ENCODE measurements at places on chromosomes 6 and 20. TPM values are rescaled to one million over a fixed set of nuclear protein-coding genes. Genes with fewer than 3 reads are reported as not detected.

The SLC32A1 gene
- total RNA-seq = not detected

The TFAP2D gene
- not detected for total RNA-seq

The PDYN gene
- total RNA-seq = not detected

The ADGRB3 gene
- not detected for total RNA-seq

The HLA-DPA1 gene
- 62.0 TPM for total RNA-seq

The LGSN gene
- not detected for total RNA-seq

The HDGFL1 gene
- total RNA-seq = not detected

The C20orf141 gene
- not detected for total RNA-seq

The BCAS1 gene
- 0.27 TPM for total RNA-seq

GRCh38 chr20:33549229-33549999, 59.5 kb downstream of the CBFA2T2 start:
- no peaks in the 10 kb centered on the region for H3K27me3 ChIP-seq
- peaks cover 4% of the 10 kb centered on the region for H3K36me3 ChIP-seq
- no peak overlapping the region for H3K27ac ChIP-seq
- H3K4me1 ChIP-seq = peaks cover 11% of the 10 kb centered on the region
- no peak for DNase-seq

DNA sequence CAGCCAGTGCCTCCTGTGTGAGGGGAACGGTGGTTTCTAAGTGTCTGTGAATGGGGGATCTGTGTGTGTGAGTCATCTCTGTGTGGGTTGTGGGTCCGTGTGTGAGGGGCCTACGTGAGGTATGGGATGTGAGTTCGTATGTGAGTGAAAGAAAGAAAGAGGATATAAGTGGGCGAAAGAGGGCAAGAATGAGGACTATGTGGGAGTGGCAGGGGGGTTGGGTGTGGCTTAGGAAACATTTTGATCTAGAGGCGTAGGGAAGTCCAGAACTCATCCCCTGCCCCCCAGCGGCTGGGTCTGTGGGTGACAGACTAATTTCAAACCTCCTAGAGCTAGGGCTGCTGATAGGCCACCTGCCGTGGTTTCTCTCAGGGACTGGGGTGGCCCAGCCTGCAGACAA, 35.5 kb downstream of the DHX35 start:
- H3K4me1 ChIP-seq = peaks cover 21% of the 10 kb centered on the region
- no peak for DNase-seq
- H3K27me3 ChIP-seq = no peaks in the 10 kb centered on the region
- peaks cover 22% of the 10 kb centered on the region for H3K36me3 ChIP-seq
- peak overlapping the region; percentile 1 for H3K4me3 ChIP-seq

DNA sequence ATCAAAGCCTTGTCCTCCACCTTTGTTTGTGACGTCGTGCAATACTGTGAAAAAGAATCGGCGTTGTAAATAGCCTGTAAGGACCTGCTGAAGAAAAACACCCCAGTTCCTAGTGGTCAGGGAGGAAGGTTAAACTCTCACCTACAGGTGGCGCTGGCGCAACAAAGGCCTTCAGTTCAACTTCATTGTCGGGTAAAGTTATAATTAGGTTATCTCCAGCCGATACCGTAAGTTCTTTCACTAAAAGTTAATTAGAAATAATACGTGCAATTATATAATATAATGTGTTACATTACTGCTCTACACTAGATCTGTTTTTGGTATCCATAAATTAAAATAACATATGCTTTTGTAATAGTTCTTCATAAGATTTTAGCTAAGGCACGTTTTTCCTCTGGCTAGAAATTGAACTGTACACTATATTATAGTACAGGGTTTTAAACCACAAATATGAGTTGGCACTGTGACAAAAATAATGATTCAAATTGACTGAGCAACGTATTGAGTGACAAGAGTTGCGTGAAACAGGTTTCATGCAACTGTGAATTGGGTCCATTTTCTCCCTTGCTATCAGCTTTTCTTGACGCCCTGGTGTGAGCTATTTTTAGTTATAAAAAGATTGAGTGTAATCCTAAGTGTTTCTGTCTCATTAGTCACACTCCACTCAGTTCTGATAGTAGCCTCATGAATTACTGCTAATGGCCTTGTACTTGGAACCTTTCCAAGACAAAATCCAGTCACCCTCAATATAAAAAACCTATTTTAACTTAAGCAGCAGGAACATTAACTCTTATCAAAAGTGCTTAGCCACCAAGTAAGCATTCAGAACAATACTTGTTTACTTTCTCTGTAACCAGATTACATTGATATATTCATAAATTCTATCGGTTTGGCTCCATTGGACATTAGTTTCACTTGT, 62.3 kb downstream of the KIAA0319 start:
- no peak overlapping the region for H3K27ac ChIP-seq
- H3K4me1 ChIP-seq = peaks cover 12% of the 10 kb centered on the region
- peaks cover 27% of the 10 kb centered on the region for H3K27me3 ChIP-seq
- no peak overlapping the region for H3K4me3 ChIP-seq
- DNase-seq = peak; percentile 60

DNA sequence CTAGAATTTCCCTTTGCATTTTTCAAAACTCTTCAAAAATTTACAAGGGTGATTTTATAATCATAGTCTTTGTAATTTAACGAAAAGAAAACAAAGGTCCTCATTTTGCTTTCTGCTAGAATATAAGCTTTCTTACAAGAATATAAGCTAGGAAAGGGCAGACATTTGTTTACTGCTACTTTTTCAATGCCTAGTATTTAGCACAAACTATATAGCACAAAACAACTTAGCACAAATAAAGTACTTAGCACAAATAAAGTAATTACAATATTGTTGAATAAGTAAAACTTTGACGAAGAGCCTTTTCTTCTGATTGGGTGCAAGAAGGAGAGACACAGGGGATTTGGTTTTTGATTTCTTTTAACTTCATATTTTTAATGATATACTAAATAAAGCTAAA, 87.8 kb downstream of the BCAS1 start:
- H3K36me3 ChIP-seq = peaks cover 2% of the 10 kb centered on the region
- no peaks in the 10 kb centered on the region for H3K4me1 ChIP-seq
- no peak for DNase-seq
- no peak overlapping the region for H3K4me3 ChIP-seq
- no peak overlapping the region for H3K27ac ChIP-seq

GRCh38 chr20:51541189-51542032, 1.1 kb downstream of the NFATC2 start:
- peak overlapping the region; percentile 98 for H3K27ac ChIP-seq
- peaks cover 4% of the 10 kb centered on the region for H3K27me3 ChIP-seq
- H3K4me1 ChIP-seq = peaks cover 46% of the 10 kb centered on the region
- H3K4me3 ChIP-seq = peak overlapping the region; percentile 98

DNA sequence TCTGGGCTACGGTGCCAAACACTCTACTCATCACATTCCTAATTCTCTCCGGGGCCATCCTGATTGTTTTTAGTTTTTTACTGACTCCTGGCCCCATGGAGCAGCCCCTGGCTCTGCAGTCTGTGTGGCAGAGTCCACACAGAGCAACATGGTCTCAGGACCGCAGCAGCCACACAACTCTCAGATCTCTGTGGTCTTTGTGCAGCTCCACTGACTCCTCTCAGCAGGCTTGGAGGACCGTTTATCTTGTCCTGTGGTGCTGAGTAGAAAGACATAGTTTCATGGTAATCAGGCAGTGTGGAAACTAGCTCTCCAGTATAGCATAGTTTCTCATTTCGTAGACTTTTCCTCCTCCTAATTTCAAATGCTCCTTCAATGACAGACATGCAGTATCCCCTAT, 168.4 kb downstream of the EDN1 start:
- no peak overlapping the region for H3K4me3 ChIP-seq
- no peak overlapping the region for H3K27ac ChIP-seq
- H3K27me3 ChIP-seq = peaks cover 7% of the 10 kb centered on the region
- H3K4me1 ChIP-seq = no peaks in the 10 kb centered on the region
- no peaks in the 10 kb centered on the region for H3K36me3 ChIP-seq
- no peak for DNase-seq

- H3K4me1 ChIP-seq = no peaks in the 10 kb centered on the region
- H3K27ac ChIP-seq = no peak overlapping the region
- H3K27me3 ChIP-seq = peaks cover 4% of the 10 kb centered on the region
- no peaks in the 10 kb centered on the region for H3K36me3 ChIP-seq
- DNase-seq = no peak
- H3K4me3 ChIP-seq = no peak overlapping the region
These were observed 41.7 kb downstream of the SLC24A3 start for GRCh38 chr20:19253916-19254820.

DNA sequence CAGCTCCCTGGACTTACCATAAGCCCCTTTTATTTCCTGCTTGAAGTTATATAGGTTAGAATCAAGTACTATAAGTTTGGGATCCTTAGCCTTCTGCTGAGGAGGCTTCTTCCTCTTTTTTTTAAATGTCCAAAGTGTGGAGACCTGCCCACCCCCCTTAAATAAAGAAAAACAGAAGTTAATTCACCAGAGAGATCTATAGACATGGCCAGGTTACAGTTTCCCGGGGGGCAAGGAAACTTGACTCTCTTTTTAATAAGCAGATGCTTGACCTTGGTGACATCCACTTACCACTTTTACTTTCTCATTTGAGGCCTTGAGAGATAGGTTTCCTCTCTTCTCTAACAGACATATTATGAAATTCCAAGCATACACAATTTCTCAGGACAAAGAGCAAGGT, 88.3 kb downstream of the BMP2 start:
- H3K4me1 ChIP-seq = no peaks in the 10 kb centered on the region
- H3K27ac ChIP-seq = no peak overlapping the region
- H3K27me3 ChIP-seq = no peaks in the 10 kb centered on the region
- no peak overlapping the region for H3K4me3 ChIP-seq

GRCh38 chr6:144305567-144305966, 20.4 kb downstream of the UTRN start:
- peak overlapping the region; percentile 77 for H3K4me3 ChIP-seq
- H3K27me3 ChIP-seq = peaks cover 26% of the 10 kb centered on the region
- H3K27ac ChIP-seq = peak overlapping the region; percentile 95

DNA sequence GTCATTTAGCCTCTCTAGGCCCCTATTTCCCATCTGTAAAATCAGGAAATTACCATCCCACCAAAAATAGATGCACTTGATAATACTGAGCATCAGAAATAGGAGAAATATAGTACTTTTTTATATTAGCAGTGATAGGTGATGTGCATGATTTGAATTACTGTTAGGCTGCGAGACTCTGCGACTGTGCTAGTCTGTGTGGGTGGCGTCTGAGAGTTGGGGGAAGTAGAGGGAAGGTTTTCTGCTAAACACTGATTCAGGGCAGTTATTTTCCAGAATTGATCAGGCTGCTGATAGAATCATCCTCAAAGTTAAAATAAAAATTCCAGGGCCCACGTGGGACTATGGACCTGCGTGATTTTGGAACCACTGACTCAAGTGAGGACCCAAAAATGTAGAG, 60.4 kb upstream of the ARMH2 start:
- H3K27me3 ChIP-seq = no peaks in the 10 kb centered on the region
- no peak for DNase-seq
- peak overlapping the region; percentile 88 for H3K4me3 ChIP-seq

- DNase-seq = no peak
- H3K27ac ChIP-seq = no peak overlapping the region
- no peak overlapping the region for H3K4me3 ChIP-seq
- no peaks in the 10 kb centered on the region for H3K36me3 ChIP-seq
These were observed 178.0 kb upstream of the SGK1 start for GRCh38 chr6:134495890-134496248.

DNA sequence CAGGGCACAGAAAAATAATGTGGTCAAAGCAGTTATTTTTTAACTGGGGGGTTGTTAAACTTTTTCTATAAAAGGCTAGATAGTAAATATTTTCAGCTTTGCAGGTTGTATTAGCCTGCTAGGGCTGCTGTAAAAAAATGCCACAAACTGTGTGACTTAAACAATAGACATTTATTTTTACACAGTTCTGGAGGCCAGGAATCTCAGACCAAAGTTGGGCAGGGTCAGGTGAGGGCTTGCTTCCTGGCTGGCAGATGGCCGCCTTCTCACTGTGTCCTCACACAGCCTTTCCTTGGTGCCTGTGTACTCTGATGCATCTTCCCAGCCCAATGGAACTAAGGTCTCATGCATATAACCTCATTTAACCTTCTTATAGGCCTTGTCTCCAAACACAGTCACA, 294.7 kb downstream of the PTPRT start:
- no peak overlapping the region for H3K4me3 ChIP-seq
- DNase-seq = no peak
- H3K27me3 ChIP-seq = no peaks in the 10 kb centered on the region

GRCh38 chr6:43303751-43304331, 4.8 kb downstream of the CRIP3 start:
- H3K36me3 ChIP-seq = peaks cover 6% of the 10 kb centered on the region
- H3K27ac ChIP-seq = peak overlapping the region; percentile 69
- H3K27me3 ChIP-seq = peaks cover 24% of the 10 kb centered on the region
- peaks cover 17% of the 10 kb centered on the region for H3K4me1 ChIP-seq
- no peak overlapping the region for H3K4me3 ChIP-seq

DNA sequence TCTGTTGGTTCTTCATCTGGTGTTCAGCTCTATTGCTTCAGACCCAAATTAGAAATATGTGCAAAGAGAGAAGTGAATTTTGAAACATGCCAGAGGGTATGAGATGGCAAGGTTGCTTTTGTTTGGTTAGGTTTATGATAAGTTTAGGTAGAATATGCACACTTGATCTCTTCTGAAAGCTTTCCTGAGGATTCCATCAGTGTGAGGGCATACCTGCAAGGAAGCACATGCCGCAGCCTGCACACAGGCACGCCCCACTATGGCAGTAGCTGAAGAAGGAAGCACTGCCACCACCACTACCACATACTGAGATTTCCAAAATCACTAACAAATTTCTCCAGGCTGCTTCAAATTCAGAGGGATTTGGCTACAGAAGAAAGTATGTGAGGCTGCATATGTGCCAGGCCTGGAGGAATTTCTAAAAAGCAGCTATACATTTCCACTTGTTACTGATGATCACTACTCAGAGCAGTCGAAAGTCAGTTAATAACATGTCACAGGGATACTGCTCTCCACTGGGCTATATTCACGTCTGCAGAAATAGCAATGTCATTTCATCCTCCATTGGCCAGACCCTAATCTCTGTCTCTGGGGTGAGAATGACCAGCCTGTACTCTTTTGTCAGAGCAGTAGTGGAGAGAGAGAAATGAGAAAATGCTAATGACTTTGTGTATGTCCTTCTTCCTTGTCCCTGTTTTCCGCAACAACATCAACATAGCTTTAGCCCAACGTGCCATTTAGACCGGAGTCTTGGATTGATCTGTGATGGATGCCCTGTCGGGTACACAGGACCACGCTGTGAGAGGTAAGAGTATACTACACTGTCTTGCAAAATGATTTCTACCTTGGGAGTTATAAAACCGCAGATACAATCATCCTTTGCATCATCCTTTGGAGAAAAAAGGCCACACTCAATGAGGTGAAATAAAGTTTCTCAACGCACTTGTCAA, 396.7 kb downstream of the LAMA2 start:
- peak overlapping the region; percentile 39 for H3K4me3 ChIP-seq
- H3K27me3 ChIP-seq = no peaks in the 10 kb centered on the region
- no peak for DNase-seq

DNA sequence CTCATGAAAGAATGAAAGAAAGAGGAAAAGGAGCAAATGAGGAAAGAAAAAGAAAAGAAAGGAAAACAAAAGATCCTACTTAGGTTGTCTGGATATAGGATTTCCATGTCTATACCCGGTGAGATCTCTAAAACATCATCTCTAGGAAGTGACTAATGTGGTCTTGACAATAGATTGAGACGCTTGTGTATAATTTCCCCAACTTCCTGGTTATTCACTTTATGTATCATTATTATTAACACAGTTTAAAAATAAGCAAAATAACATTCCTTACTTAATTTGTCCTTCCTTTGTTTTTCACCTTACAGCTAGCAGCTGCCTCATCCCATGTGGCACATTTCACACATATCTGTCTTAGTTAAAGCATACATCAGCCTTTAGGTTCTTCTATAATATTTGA, 27.0 kb downstream of the LAMA4 start:
- H3K27me3 ChIP-seq = peaks cover 22% of the 10 kb centered on the region
- DNase-seq = no peak

- peaks cover 67% of the 10 kb centered on the region for H3K27me3 ChIP-seq
- no peaks in the 10 kb centered on the region for H3K36me3 ChIP-seq
- no peak overlapping the region for H3K27ac ChIP-seq
- no peak for DNase-seq
- no peak overlapping the region for H3K4me3 ChIP-seq
These were observed 151.5 kb upstream of the LRFN2 start for GRCh38 chr6:40738551-40739193.
